ENCODE measurements at places on chromosomes 2 and 18.
A peak's percentile ranks its signal among the peaks of the same experiment; 100 is the strongest.

DNA sequence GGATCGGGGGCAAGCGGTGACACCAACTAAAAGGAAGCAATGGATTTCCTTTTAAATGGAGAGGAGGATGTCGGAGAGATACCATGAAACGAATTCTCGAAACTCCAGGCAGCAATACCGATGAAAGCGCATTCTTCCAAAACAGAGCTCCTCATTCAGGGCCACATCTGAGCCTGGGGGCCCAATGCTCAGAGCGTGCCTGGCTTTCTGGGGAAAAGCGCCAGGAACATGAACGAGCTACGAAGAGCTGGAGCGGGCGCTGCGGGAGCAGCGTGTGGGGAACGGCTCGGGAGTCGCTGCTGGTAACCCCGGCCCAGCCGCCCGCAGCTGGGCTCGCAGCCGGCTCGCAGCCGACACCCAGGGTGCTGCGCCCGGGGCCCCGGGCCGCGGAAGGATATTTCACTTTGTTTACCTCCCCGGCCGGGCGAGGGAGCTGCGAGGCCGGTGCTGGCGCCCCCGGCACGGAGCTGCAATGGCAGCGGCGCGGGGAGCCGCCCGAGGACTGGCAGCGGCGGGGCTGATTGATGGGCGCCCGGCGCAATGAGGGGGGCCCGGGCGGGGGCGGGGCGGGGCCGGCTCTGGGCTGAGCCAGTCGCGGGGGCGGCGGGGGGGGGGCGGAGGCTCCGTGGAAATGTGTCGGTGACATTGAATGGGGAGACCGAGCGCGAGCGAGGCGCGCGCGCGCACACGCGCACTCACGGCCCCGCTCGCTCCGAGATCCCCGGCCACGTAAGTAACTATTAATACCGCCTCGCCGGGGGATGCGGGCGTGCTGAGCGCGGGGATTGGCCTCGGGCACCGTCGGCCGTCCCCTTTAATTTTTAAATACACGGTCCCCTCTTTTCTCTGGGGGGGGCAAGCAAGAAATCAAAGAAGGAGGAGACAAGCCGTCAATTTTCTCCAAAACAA, at the start of gene TRIB2:
TSS of gene TRIB2 (plus strand) at position 655 of the 909 bp plus-strand sequence. CDS start 1,372 bp downstream, outside the sequence.
- peak; percentile 80 for DNase-seq

DNA sequence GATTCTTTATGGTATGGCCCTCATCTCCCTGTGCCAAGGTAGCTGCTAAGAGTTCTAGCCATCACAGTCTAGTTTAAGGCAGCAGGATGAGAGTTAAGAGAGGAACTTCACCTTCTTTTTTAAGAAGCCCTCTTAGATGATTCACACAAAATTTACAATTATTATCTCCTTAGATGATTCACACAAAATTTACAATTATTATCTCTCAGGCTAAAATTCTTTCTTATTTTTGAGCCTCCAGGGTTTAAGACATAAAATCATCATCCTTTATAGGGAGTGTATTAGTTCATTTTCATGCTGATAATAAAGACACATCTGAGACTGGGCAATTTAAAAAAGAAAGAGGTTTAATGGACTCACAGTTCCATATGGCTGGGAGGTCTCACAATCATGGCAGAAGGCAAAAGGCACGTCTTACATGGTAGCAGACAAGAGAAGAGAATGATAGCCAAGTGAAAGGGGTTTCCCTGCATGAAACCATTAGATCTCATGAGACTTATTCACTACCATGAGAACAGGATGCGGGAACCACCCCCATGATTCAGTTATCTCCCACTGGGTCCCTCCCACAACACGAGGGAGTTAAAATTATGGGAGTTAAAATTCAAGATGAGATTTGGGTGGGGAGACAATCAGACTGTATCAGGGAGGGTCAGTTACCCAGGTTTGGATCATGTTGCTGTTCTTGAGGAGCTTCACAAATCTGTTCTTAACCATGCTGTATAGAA, 133.0 kb upstream of the MYO3B start:
- DNase-seq = no peak

DNA sequence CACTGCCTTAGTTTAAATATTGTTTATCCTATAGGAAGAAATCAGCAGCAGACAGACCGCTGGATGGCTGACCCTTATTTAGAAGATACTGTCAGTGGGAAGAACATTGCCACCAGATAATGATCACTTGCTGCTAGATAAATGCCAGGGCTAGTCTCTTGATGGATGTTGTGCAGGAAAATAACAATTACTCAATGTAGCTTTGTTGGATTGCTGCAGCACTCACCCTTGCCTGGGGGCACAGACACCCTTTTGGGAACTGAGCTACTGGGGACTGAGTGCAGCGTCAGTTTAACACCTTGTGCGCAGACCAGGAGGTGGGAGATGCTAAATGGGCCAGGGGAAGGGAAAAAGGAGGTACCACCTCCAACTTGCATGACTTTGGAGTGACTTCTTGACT, 64.2 kb upstream of the CAPN13 start:
- peak; percentile 29 for DNase-seq

- DNase-seq = no peak
Observed at GRCh38 chr2:215504547-215504946, 68.7 kb upstream of the FN1 start.

- no peak for DNase-seq
Observed at GRCh38 chr2:111896576-111896975, 1.8 kb upstream of the MERTK start.

DNA sequence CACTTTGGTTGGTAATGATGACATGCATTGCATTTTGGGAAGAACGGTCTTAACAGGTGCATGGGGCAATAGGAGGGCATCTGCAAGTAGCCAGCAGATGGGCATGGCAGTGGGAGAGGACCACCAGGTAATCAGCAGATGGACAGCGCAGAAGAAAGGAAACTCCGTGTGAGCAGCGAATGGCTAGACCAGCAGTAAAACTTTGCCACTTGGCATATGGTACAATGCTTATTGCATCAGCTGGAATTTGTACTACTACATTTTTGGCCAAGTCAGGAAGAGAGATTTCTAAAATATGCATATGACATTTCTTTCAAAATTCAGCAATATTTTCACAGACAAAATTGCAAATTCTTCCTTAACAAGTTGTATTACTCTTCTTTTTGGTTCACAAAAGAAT, 768.5 kb downstream of the LRP1B start:
- no peak for DNase-seq

GRCh38 chr18:28359176-28359575, 182.2 kb upstream of the CDH2 start:
- no peak for DNase-seq
